ENCODE measurements at places on chromosomes 5 and 9.
A peak's percentile ranks its signal among the peaks of the same experiment; 100 is the strongest.

GRCh38 chr9:110605565-110605964 is 26.0 kb upstream of the SVEP1 start:
- DNase-seq = no peak

GRCh38 chr5:172463031-172463430 is 8.7 kb upstream of the SH3PXD2B start:
- no peak for DNase-seq

GRCh38 chr5:160957312-160957861 is 105.4 kb upstream of the ATP10B start:
- no peak for DNase-seq

DNA sequence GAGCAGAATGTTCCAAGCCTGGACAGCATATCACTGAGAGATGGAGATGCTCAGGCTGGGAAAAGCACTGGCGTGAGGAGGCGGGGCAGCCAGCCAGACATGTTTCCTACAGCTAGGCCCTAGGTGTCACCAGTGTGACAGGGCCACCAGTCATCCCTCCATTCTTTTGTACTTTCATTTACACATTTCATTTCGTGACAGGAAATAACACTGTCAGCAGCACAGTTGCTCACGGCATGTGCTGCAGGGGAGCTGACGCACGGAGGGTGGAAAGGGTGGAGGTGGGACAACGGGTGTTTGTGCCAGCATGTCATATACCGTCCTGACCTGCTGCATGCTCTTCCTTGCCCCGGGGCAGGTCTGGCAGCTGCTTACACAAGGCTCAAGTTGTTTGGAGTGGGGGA is 14.8 kb upstream of the CEMIP2 start:
- DNase-seq = peak; percentile 92

- DNase-seq = peak; percentile 37
Observed at GRCh38 chr5:170623576-170624181, 119.9 kb downstream of the KCNIP1 start.

DNA sequence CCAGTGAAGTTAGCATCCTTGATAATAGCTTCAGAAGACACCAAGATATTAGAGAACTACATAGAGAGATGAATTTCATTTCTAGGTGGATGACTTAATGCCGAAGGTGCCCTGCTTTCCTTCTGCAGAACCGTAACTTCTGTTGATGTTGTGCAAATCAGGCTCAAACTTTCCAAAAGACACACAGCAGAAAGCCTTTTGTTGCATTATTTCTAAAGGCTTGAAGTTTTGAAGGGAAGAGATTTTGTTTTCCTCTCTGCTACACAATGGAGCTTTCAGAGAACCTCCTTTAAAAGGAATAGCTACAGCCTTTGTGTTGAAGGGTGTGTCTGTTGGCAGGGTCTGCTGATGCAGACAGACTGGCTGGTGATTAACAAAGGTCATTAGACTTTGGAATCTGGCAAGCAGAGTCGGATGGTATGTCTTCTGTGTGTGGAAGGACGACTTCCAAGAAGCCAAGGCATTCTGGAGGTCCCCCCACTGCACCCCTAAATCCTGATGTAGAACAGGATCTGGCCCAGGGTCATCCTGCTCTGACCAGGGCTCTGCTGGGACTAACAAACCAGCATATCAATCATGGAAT is 57.8 kb downstream of the ZNF462 start:
- peak; percentile 47 for DNase-seq
